ENCODE measurements at places on chromosomes 12 and 14. TPM values are rescaled to one million over a fixed set of nuclear protein-coding genes. Genes with fewer than 3 reads are reported as not detected.

Gene RPGRIP1
- total RNA-seq, result 0.10 TPM

GRCh38 chr14:26872515-26873361, 274.9 kb upstream of the NOVA1 start:
- no peak for DNase-seq

Gene RNU4-1
- 5,081 TPM for total RNA-seq

DNA sequence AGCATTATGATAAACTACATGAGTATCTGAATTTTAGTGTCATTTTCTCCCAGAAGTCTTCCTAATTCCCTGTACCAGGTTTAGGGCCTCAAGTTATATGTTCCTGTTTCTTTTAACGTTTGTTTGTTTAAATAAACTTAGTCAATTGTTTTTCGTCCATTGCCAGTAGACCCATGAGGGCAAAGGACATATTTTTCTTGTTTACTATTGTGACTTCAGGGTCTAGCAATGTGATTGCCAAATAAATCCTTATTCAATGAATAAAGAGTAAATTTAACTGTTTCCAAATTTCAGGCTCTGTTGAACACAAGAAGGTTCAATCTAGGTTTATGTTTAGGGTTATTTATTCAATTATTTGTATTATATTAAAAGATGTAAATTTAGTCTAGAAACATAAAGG, 391.6 kb upstream of the MGAT4C start:
- DNase-seq, result no peak

GRCh38 chr14:23141706-23142444, 22.8 kb upstream of the CEBPE start:
- peak; percentile 89 for DNase-seq

DNA sequence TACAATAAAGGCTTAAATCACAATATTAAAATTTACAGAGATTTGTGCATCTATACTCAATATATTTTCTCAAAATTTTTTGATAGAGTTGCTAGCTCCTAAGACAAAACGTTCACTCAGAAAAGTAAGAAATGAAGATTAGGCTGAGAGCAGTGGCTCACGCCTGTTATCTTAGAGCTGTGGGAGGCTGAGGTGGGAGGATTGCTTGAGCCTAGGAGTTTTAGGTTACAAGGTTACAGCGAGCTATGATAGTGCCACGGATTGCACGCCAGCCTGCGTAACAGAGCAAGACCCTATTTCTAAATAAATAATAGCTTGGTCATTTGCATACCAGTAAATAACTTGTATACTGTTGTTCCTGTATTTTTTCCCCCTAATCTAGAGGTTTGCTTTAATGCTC, 35.0 kb upstream of the CFL2 start:
- DNase-seq, result no peak

DNA sequence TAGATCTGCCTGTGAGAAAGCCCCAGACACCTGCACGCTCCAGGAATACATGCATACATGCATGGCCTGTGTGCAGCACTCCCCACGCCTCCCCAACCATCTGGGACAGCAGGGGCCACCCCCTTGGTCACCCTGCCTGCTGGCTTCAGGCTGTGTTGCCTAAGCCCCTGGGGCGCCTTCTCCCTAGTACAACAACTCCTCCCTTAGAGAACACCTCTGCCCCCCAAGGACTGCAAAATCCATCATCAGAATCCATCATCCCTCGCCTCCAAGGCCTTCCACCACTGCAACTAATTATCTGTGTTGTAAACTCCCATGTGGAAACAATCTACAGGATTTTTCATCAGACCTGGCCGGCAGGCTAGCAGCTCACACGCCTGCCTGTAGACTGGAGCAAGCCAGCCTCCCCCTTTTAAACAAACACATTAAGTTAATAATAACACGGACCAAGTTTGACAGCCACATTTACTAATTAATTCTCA, 36.8 kb downstream of the ZFP36L1 start:
- no peak for DNase-seq

GRCh38 chr14:68199554-68200151, 380.1 kb downstream of the RAD51B start:
- DNase-seq, result no peak

DNA sequence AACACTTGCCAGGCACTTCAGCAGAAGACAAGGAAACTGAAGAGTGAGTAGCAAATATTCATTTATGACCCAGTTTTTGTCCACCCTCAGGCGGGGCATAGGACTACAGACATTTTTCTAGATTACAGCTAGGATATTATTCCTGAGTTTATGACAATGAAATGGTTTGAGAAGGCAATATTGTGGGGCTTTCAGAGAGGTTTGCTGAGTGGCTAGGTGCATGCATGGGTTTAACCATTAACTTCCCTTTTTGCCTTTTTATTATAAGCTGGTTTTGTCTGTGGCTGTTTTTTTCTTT, 104.0 kb upstream of the BCAT1 start:
- DNase-seq, result no peak

Gene CD9
- 248 TPM for total RNA-seq

Gene OTUB2
- total RNA-seq, result 1.2 TPM

Gene OAS2
- total RNA-seq, result 12.5 TPM

GRCh38 chr12:15355766-15356165, 33.5 kb downstream of the PTPRO start:
- DNase-seq, result no peak

DNA sequence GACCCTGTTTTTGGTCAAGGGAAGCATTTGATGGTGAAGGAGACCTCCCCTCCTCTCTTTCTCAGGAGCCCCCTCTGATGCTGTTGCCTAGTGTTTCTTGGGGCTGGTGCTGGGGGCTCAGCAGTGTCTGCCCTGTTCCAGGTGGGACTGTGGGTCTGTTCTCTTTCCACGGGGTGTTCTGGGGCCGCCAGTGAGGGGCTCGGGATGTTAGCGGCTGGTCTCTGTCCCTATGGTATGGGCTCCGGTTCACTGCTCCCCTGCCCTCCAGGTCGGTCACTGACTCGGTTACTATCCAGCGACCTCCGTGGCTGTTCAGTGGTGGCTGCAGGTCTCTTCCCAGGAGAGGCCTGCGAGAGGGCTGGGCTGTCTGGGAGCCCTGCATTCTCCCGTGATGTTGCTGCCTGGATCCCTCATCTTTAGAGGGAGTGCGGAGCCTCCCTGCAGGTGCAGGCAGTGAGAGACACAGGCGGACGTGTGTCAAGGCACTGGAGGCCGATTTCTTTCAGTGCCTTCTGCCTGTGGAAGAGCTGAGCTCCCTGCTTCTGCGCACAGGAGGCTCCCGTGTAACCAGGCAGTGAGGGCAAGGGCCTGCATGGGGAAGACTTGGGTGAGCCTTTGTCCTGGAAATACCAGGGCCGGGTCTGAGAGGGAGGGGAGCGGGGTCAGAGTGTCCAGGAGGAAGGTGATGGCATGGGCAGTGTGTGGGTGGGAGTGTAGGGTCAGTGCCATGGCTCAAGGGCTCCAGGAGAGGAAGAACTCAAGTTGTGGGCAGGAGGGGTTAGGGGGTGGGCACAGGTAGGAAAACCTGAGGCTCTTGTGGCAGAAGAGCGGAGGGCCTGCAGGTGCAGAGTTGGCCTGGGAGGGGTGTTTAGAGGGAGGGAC, 362.6 kb downstream of the TMEM121 start:
- DNase-seq, result peak; percentile 76

DNA sequence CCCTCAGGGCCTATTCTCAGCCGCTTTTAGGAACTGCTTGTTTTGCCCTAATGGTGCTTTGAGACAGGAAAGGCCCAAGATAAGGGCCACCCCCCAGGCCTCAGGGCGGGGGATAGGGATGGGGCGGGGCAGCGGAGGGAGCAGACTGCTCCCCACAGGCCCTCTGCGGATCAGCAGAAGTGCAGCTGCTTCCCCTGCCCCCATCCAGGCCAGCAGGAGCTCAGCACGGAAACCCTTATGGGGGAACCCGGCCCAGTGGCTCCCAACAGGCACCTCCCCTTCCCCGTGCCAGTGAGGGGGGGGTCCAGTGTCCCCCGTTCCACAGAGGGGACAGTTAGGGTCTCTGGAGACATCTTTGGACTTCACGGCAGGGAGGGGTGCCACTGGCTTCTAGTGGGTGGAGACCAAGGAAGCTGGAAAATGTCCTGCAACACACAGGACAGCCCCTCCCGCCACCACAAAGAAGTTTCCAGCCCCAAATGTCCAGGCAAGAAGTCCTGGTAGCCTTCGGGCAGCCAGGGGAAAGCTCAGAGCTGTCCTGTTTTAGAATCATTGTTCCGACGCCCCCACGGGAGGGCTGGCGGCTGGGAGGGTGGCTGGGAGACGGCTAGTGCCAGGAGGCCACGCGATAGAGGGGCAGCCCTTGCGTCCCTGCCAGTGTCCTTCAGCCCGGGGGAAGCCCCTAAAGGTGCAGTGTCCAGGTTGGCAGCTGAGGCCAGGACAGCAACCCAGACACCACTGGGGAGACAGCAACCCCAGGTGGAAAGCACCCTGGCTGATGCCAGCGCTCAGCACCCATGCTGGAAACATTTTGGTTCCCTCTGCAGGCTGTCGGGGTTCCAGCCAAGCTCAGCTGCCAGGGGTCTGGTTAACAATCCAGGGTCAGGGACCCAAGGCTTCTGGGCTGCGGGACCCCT, 10.4 kb upstream of the GPR132 start:
- peak; percentile 91 for DNase-seq

- no peak for DNase-seq
Observed at GRCh38 chr14:65228436-65228835, 126.1 kb upstream of the MAX start.

- DNase-seq, result no peak
Observed at GRCh38 chr14:97185186-97185585, 388.0 kb downstream of the VRK1 start.

Gene SP7
- not detected for total RNA-seq

DNA sequence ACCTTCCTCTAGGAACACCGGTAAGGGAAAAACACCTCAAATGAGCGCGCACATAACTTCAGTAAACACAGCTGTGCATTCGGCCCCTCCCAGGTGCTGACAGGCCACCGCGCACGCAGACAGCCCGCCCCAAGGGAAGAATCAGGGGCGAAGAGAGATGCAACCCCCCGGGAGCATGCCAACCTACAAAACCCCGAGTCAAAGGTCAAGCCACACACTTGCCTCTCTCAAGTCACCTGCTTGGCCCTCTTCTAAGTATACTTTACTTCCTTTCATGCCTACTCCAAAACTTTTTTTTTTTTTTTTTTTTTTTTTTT, 2.3 kb upstream of the CYP46A1 start:
- DNase-seq, result peak; percentile 67

DNA sequence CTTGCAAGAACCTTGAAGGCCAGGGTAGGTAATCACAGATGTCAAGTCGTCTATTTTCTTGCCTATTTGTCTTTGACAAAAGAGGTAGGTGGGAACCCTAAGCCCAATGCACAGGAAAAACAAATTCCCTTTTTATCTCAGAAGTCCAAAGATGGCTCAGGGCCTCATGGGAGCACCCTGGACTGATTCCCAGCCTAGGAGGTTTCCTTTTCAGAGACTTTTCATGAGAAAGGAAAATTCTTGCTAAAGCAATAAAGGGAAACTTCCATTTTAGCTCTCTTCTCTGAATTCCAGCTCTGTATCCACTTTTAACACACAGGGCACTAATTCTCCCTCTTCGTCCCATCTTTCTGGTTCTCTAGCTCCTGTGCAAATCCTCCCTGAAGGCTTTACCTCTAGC, 1.2 kb downstream of the ZNF641 start:
- DNase-seq, result no peak

Gene KRT7
- total RNA-seq, result 6.8 TPM

DNA sequence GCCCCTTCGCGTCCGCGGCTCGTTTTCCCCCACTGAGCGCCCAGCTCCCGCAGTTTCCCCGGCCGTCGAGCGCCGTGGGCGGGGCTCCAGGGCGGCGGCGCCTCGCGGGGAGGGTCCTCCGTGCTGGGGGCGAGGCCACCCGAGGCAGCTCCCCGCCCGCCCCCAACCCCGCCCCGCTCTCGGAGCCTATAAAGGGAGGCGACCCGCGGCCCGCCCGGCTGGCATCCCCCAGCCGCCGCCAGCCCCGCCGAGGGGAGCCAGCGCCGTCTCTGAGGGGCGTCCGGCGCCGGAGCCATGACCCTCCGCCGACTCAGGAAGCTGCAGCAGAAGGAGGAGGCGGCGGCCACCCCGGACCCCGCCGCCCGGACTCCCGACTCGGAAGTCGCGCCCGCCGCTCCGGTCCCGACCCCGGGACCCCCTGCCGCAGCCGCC, at the start of gene TAMALIN:
Gene TAMALIN, plus strand, starts transcription at position 221 of the 432 bp plus-strand sequence. Its CDS starts 74 bp downstream, at position 295.
- DNase-seq, result peak; percentile 92

DNA sequence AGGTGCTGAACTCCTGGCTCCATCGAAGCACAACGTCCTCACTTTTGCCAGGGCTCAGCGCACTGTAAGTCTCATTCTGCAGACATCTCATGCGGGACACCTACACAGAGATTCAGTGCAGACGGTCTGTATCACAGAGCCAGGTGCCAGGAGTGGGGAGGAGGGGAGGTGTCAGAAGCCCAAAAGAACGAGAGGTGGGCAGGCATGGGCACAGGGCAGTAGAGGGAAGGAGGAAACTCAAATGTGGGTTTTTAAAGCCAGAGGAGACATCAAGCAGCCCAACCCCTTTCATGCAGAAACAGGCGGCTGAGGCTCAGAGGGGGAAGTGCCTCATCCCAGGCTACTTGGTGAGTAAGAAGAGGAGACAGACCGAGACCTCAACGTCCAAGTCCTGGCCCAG, 2.5 kb upstream of the LPAR5 start:
- DNase-seq, result no peak

GRCh38 chr12:48160046-48160445, 2.7 kb upstream of the ASB8 start:
- no peak for DNase-seq

Gene MED6
- 22.1 TPM for total RNA-seq

Gene PMEL
- total RNA-seq, result 26.1 TPM

GRCh38 chr12:26786865-26787514, 46.0 kb downstream of the ITPR2 start:
- DNase-seq, result no peak

GRCh38 chr12:12901158-12901791, 9.9 kb downstream of the GPRC5A start:
- DNase-seq, result peak; percentile 79

DNA sequence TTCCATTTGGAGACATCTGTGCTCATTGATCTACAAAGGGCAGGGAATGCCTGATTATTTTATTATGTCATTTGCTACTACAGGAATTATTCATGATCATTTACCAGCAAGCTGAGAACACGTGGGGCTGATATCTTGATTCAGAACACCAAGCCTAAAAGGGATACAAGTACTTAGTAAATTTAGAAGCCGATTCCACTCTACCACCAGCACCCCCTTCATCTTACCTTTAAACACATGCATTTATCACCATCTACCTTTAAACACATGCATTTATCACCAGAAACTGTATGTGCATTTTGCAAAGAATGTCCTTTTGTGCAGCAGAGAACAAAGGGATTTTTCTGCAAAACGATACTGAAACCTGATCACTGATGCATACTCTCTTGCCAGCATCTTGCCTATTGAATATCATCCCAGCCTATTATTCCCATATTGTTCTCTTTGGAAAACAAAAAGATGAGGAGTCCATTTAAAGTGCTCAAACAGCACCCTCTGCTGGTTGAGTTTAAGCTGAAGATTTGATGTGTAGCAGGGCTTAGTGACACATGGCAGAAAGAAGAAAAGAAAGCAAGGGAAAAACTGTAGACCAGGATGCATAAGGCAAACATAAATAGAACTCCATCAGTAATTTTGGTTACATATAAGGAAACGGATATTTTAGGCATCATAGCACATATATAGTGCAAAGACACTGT, 132.6 kb upstream of the PLEKHG7 start:
- no peak for DNase-seq

Gene TMEM229B
- 4.4 TPM for total RNA-seq

Measured in posterior vena cava (tissue), 2 donors.